ENCODE measurements at places on chromosomes 13 and 19.
A peak's percentile ranks its signal among the peaks of the same experiment; 100 is the strongest.

DNA sequence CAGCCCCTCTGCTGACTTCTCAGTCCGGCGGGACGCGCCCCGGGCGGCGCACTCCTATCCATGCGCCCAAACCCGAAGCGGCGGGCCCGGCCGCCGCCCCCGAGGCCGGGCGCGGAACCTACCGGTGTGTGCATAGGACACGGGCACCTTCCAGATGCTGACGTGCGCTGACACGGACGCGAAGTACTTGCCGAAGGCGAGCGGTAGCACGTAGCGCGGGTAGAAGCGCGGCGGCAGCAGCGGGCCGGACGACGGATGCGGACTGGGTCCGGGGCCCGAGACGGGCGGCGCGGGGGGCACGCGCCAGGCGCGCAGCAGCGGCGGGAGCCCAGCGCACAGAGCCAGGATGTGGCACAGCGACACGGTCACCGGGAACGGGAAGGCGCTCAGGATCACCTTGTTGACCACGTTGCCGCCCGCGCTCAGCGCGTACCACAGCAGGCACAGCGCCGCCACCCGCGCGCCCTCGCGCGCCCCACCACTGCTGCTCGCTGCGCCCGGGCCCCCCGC is 338 bp downstream of the SLC35E1 start:
- peak; percentile 43 for ATAC-seq

DNA sequence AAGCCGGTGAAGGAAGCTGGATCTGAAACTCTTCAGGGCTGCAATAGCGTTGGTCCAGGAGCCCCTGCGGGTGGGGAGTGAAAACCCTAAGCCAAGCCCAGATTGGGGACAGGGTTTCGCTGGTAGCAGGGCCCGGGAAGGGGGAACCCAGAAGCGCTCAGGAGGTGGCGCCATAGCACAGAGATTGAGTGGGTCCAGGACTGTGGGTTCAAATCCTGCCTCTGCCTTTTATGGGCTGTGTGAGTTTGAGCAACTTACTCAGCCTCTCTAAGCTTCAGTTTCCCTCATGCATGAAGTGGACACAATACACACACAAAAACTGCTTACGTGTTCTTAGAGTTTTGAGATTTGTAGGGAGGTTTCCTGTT is 8.3 kb upstream of the SYCN start:
- ATAC-seq: peak; percentile 99

GRCh38 chr19:45879971-45880370 is 6.0 kb downstream of the IRF2BP1 start:
- ATAC-seq: no peak

DNA sequence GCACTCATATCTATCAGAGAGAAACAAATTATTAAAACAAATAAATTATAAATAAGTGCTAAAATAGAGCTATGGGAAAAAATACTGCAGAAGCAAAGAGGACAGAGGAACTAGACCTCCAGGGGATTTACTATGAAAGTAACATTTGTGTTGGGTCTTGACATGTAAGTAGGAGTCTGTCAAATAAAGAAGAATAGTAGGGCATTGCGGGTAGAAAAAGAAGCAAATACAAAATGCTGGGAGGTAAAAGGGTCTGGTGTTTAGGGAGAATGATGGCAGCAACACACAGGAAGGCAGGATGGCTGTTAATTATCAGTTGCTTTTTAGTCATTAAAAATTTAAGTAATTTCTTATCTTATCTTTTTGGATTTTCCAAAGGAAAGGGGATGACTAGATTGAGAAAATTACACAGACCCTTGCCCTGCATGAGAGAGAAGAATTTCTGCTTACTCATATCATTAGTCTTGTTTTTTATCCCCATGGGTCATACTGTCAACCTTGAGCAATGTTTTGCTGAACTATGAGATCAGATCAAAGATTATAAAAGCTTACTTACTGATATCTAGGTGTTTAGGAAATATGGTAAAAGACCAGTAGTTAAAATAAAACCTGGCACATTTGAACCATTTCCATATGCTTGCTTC is 472.7 kb downstream of the DIAPH3 start:
- ATAC-seq: no peak

GRCh38 chr13:73825143-73825542 is 309.1 kb downstream of the KLF12 start:
- ATAC-seq: no peak

GRCh38 chr13:40179445-40180281 is 486.8 kb downstream of the FOXO1 start:
- ATAC-seq: no peak
